Right atrium auricular region (tissue), 2 donors: ENCODE measurements at places on chromosomes 7 and 10. TPM values are rescaled to one million over a fixed set of nuclear protein-coding genes. Genes with fewer than 3 reads are reported as not detected.

CHRM2 gene
- 123 TPM for total RNA-seq

GRCh38 chr7:47583739-47584535 lies 2.0 kb upstream of the TNS3 start:
- H3K4me3 ChIP-seq: no peak overlapping the region
- peak overlapping the region; percentile 26 for H3K27ac ChIP-seq
- H3K36me3 ChIP-seq: no peaks in the 10 kb centered on the region
- H3K4me1 ChIP-seq: no peaks in the 10 kb centered on the region
- H3K27me3 ChIP-seq: no peaks in the 10 kb centered on the region
- DNase-seq: no peak

DNA sequence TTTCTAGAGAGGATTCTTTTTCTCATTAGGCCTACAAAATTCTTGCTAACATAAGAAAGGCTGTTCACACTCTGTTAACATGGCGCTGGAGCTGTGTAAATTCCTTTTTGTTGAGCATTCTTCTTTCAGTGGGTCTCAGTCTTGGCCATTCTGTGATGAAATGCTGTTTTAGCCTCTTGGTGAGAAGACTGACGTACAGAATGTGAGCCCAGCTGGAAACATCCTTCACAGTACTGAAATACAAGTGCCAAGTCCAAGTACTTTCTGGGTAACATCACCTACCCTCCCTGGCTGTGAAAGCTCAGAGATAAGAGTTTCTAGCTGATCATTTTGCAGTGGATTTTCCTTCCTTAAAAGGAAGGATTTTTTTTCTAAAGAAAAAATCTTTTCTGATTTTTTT lies 231.8 kb downstream of the AHR start:
- H3K4me1 ChIP-seq: no peaks in the 10 kb centered on the region
- no peaks in the 10 kb centered on the region for H3K36me3 ChIP-seq
- DNase-seq: no peak
- H3K27ac ChIP-seq: no peak overlapping the region
- H3K4me3 ChIP-seq: no peak overlapping the region

- no peak for DNase-seq
- H3K4me3 ChIP-seq: no peak overlapping the region
- H3K4me1 ChIP-seq: no peaks in the 10 kb centered on the region
- no peak overlapping the region for H3K27ac ChIP-seq
These were observed 1.8 kb downstream of the AP4M1 start for GRCh38 chr7:100102950-100103840.

DNA sequence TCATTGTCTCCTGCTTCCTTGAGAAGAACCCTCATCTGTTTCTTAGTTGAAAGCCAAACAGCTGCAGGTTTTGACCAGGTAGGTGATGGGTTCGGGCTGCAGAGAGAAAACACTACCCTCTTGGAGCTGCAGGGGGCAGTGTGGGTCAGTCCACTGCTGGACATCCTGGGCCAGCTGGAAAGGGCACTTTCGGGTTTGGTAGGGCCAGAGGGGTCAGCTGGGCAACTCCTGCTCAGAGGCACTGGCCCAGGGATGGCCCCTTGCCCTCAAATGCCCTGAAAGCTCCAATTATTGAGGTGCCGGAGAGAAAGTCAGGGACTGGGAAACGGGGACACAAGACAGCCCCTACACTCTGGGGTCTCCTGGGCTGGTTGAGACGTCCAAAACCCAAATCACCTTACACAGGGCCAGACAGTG lies 90.7 kb downstream of the MKI67 start:
- H3K4me1 ChIP-seq: peaks cover 10% of the 10 kb centered on the region
- no peaks in the 10 kb centered on the region for H3K27me3 ChIP-seq
- H3K4me3 ChIP-seq: no peak overlapping the region
- peak; percentile 68 for DNase-seq
- H3K36me3 ChIP-seq: no peaks in the 10 kb centered on the region
- H3K27ac ChIP-seq: no peak overlapping the region

RBP3 gene
- total RNA-seq: not detected

DNA sequence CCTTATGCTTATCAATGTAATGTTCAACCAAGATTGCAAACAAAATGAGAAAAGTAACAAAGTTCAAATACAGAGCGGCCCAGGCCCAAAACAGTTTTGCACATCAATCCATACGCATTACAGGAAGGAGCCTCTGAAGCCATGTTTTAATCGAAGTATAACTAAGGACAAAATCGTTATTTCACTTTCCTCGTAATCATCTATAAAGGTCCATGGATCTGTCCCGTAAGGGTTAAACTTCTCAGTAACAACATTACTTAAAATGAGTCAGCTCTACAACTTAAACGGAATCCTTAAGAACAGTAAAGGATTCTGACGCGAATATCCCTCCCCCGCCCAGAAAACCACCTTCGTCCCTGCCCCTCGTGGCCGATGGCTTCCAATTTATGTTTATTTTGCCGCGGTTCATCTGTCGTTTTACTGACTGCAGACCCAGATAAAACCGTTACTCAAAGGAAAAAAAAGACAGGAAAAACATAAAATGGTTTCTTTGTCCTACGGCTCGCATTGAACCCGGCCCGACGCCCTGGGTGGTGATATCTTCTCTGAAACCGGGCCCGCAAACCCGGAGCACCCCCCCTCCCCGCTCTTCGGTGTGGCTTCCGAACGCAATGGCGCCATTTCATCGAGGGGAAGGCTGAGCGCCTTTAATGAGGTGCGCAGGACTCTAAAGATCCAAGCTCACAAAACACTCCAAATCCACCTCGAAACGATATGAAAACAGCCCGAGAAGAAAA lies 1.1 kb downstream of the HNRNPA2B1 start:
- H3K4me3 ChIP-seq: peak overlapping the region; percentile 82
- DNase-seq: no peak
- peaks cover 54% of the 10 kb centered on the region for H3K4me1 ChIP-seq
- no peaks in the 10 kb centered on the region for H3K27me3 ChIP-seq
- peaks cover 34% of the 10 kb centered on the region for H3K36me3 ChIP-seq
- H3K27ac ChIP-seq: peak overlapping the region; percentile 100

GRCh38 chr10:89164080-89164479 lies 43.0 kb downstream of the CH25H start:
- DNase-seq: no peak
- H3K4me3 ChIP-seq: no peak overlapping the region
- no peaks in the 10 kb centered on the region for H3K4me1 ChIP-seq
- H3K27ac ChIP-seq: no peak overlapping the region
- H3K27me3 ChIP-seq: no peaks in the 10 kb centered on the region
- H3K36me3 ChIP-seq: no peaks in the 10 kb centered on the region
